ENCODE measurements at places on chromosomes 5 and 9.
A peak's percentile ranks its signal among the peaks of the same experiment; 100 is the strongest.

- DNase-seq: no peak
Observed at GRCh38 chr5:32865475-32865874, 154.4 kb downstream of the NPR3 start.

- peak; percentile 34 for DNase-seq
Observed at GRCh38 chr5:129904667-129905472, 605 bp downstream of the CHSY3 start.

GRCh38 chr9:94900222-94901018 is 173.9 kb downstream of the AOPEP start:
- peak; percentile 8 for DNase-seq

- DNase-seq: no peak
Observed at GRCh38 chr9:8750639-8751051, 951.1 kb upstream of the DMAC1 start.

GRCh38 chr9:125359011-125359410 is 97.4 kb downstream of the GAPVD1 start:
- DNase-seq: no peak

- no peak for DNase-seq
Observed at GRCh38 chr5:62011089-62011664, 294.8 kb upstream of the KIF2A start.

- DNase-seq: no peak
Observed at GRCh38 chr5:73433982-73434342, 14.6 kb downstream of the FOXD1 start.

DNA sequence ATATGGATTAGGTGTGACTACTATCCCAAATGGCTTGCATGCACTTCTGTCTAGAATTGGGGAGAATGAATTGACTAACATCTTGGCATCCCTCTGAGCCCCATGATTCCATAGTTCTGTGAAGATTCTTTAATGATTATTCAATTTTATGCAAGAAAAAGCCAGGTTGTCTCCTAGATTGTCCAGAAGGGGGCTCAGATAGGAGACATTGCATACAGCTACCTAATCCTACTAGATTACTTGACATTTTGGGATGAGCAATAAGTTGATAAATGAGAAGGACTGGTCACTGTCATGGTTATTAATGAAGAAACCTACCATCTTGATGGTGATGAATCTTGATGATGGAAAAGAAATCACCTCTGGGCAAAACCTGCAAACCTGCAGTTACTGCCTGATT is 117.0 kb downstream of the CARTPT start:
- DNase-seq: no peak

DNA sequence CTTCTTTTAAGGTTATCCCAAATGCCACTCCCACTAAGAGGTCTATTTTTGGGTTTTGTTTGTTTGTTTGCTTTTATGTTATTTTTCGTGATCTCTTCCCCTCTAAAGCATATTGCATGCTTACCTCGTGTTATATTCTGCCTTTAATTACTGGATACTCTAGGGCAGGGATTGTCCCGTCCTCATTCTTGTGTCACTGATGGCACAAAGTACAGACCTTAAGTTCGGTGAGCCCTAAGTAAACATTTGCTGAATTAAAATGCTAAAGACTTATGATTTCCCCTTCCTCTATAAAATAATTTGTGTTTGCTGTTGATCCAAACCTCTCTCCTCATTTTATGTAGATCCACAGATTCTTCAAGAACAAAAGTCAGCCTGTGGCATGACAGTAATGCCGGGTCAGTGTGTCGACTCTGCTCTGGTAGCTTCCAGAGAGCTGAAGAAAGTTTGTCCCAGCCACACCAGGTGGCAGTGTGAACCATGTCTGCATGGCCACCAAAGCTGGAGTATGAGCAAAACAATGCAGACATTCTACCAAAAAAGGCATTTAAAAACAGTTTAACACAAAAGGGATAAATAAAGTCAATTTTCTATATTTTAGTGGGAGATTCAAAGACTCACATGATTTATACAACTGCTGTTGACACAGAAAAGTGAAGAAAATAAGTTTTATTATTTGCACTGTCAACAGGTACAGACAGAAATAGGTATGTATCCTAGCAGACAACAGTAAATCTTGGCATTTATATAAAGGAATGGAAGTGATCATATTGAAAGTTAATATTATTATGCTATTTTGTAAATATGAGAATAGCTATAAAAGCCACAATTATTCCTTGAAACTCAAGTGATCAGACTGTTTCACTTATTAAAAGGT is 17.9 kb upstream of the POC5 start:
- peak; percentile 56 for DNase-seq

DNA sequence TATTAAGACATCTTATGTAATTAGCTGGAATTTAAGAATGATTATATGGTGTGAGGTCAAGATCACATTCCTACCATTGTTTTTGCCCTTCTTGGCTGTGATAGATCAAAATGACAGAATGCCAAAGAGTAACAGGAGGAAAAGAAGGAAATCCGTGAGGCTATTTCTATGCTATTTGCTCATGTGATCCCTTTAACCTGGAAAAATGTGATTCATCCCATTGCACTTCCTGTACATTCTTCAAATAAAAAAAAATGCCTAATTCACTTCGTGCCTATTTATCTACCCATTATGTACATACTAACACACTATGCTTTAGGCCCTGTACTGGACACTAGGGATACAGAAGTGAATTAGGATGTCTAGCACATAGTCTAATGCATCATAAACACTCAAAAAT is 154.1 kb upstream of the PAPPA start:
- DNase-seq: no peak

DNA sequence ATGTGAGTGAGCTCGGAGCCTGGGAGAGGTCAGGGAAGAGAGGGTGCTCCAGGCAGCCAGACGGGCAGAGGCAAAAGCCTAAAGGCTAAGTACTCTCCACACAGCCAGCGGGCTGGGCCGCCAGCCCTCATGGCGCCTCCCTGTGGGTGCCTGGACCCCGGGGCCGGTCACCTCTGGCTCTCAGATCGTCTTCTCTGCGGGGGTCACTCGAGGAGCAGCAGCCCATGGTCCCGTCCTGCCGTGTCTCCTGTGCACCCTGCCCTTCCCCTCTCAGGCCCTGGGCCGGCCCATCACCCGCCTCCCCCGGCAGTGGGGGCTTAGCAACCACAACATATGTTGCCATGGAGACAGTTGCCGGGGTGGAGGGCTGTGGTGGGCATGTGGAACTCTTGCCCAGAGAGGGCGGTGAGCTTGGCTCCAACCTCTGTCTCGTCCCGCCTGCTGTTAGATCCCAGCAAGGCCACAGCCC is 4.2 kb downstream of the AK1 start:
- DNase-seq: no peak

DNA sequence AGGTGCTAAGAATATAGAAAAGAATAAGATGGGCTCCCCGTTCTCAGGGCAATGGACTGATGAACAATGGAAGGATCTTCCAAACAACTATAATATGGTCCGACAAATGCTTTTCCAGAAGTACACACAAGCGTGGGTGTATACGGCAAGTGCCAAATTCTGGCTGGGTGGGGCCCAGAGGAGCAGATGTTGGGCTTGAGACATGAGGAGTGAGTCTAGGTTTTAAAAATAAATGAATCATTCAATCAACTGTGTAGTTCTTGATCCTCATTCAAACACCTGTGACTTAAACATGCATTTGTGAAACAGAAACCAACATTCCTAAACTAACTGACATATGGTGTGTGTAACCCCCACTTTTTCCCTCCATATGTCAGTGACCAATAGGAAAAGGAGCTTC is 47.9 kb downstream of the MFAP3 start:
- DNase-seq: no peak

GRCh38 chr5:83357621-83358231 is 113.8 kb upstream of the VCAN start:
- DNase-seq: no peak

DNA sequence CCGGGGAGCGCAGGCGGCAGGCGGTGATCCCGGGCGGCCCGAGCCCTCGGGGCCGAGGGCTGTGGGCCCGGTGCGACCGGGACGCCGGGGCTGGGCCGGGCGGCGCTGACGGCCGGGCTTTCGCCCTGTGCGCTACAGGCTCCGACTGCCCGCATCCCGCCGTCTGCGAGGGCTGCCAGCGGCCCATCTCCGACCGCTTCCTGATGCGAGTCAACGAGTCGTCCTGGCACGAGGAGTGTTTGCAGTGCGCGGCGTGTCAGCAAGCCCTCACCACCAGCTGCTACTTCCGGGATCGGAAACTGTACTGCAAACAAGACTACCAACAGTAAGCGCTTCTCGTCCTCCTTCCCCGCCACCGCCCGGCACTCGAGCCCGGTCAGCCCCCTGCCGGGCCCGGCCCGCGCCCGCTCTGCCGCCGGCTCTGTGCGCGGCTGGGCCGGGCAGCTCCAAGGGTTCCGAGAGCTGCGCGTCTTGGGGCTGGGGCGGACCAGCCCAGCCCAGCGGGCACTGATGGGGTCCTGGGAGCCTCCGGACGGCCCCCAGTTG is 1.6 kb downstream of the LMX1B start:
- peak; percentile 72 for DNase-seq

DNA sequence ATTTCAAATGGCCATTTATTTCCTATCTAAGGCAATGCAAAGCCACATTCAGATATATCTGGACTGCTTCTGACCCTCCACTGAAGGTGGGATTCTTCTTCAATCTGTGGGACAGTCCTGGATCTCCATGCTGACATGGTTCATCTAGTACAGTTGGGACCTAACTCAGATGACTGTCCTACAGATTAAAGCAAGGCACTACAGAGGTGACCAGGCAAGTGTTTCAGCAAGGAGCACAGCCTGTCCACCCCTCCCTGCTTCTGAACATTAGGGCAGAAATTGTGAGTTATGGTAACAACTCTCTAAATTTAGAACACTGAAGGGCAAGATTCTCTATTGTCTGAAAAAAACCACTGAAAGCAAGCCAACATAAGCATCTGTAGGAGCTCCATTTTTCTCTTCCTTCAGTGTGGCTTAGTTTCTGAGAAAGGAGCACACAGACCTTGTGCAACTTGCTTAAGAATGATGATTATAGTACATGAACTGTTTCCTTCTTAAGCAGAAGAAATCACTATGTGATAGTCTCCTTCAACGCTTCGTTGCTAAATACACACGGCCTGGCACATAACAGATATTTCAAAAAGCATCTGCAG is 62.9 kb upstream of the BARX1 start:
- no peak for DNase-seq

DNA sequence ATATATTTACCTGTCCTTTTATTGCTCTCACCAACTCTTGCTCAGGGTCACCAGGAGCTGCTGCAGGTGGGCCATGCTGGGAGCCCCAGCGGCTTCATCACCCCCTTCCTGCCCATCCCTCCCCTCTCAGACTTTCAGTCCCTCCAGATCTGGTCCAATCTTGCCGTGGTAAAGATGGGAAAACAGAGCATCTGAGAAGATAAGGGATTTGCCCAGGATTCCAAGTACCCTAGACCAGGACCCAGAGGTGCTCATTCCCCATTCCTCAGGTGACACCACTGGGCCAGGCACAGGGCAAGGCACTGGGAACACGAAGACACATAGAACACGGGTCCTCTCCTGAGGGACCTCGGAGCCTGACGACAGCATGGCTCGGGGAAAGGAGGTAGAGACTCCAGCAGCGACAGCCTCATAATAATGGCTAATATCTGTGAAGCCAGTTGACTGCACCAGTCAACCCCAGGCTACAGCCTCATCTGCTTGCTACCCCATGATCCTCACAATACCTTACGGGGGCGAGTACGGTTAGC is 18.0 kb downstream of the TMOD1 start:
- no peak for DNase-seq

GRCh38 chr5:149278451-149279210 is 7.0 kb downstream of the AFAP1L1 start:
- DNase-seq: no peak

GRCh38 chr5:79699763-79700400 is 10.2 kb downstream of the CMYA5 start:
- no peak for DNase-seq

DNA sequence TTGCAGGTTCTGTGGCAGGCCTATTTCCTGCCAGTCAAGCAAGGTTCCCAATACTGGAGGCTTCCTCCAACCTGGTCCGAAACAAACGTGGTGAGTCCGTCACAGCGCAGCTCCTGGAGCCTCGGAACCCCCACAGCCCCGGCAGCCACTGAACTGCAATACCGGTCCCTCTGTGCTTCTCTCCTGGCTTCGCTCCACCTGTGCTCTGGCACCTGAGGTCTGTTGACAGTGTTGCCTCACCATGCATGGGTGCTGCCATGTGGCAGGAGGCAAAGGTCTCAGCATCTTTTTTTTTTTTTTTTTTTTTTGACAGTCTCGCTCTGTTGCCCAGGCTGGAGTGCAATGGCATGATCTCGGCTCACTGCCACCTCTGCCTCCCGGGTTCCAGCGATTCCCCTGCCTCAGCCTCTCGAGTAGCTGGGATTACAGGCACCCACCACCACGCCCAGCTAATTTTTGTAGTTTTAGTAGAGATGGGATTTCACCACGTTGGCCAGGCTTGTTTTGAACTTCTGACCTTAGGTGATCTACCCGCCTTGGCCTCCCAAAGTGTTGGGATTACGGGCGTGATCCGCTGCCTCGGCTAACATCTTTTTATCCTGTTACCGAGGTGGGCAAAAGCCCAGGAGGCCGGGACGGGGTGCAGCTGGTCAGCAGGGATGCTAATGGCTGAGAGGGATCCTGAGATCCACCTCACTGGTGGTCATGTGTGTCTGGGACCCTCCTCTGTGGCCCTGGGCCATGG is 57.1 kb upstream of the RNU6ATAC start:
- no peak for DNase-seq

DNA sequence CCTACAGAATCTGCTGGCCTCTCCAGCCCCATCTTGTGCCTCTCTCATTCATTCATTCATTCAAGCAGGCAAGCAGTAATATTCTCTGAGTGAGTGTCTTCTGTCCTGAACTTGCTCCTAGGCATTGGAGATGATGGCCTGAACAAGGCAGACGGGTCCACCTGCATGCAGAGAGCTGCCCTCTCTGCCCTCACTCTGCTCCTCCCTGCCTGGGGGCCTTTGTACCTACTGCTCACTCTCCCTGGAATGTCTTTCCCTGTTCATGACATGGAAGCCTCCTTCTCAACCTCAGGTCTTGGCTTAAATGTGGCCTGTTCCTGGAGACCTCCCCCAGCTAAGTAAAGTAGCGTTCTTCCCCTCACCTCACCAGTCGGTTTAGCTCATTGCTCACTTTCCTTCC is 6.6 kb downstream of the CDX1 start:
- no peak for DNase-seq

GRCh38 chr5:34706084-34706483 is 50.0 kb downstream of the RAI14 start:
- no peak for DNase-seq

GRCh38 chr5:23208959-23209431 is 298.4 kb upstream of the PRDM9 start:
- peak; percentile 59 for DNase-seq

GRCh38 chr5:62132276-62132675 is 173.7 kb upstream of the KIF2A start:
- DNase-seq: no peak

DNA sequence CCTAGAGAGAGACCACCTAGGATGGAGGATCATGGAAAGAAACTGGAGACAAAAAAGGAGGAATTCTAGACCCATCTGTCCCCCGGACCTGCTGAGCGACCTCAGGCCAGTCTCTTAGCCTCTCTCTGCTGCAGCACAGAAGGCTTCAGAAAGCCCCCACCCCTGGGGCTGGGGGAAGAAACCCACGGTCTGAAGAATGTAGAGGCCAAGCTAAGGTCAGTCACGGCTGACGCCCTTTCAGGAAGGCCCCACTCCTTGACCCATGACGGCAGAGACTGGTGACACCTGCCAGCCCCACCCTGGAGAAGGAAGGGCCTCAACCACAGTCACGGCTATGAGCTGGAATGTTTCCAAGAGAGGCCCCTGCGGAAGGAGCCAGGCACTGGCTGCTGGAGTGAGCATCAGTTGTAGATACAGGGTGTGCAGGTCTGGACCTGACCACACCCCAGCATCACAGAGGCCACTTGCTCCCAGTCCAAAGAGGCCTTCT is 120.5 kb upstream of the BOD1 start:
- DNase-seq: no peak
